ENCODE measurements at places on chromosomes 1 and 21. TPM values are rescaled to one million over a fixed set of nuclear protein-coding genes. Genes with fewer than 3 reads are reported as not detected.
A peak's percentile ranks its signal among the peaks of the same experiment; 100 is the strongest.

Gene ADAMTSL4
- 3.6 TPM for total RNA-seq

DNA sequence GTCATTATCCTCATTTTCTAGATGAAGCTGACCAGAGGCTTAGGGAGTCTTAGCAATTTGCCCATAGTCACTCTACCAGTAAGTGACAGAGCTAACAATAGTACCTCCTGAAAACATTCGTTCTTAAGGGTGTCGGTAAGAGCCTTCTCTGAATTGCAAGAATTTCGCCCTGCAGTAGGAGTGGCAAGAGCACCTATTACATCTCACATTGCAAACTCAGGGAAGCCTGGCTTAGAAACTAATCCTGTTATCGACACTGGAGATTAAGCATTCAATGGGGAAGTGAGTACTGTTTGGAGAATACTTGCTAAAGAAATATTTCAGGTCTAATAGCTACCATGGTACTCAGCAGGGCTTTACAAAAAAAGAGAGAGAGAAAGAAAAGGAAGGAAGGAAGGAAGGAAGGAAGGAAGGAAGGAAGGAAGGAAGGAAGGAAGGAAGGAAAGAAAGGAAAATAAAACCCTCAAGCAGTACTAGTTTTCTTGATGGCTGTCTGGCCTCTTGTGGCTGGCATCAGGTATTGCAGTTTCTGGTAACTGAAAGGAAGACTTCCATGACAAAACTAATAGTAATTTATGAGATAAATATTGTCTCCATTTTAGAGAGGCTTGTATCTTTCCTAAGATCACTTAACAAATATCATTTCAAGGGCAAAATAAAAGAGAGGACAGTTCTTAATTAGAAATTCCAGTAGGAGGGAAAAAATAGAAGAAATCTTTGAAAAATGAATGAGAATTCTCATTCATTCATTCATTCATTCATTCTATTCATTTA is 10.4 kb downstream of the C1orf226 start:
- H3K27me3 ChIP-seq, result no peaks in the 10 kb centered on the region
- DNase-seq, result peak; percentile 67
- no peaks in the 10 kb centered on the region for H3K36me3 ChIP-seq
- no peak overlapping the region for H3K4me3 ChIP-seq

DNA sequence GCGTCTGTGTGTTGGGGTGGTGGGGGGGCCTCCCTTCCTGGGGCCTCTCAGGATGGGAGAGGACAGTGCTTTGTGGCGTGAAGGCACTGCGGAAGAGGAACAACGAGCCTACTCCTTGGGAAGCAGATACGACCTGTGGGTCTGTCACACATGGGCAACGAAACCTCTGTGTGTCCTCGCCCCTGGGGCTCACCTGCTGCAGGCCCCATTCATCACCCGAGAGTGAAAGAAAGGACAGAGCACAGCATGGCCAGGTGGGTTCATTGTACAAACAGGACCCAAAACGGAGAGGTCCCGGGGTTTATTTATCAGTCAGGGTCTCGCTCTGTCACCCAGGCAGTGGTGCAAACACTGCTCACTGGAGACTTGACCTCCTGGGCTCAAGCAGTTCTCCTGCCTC is 40.1 kb upstream of the LIN9 start:
- no peaks in the 10 kb centered on the region for H3K27me3 ChIP-seq
- H3K4me3 ChIP-seq, result no peak overlapping the region
- H3K27ac ChIP-seq, result no peak overlapping the region

- H3K27me3 ChIP-seq, result no peaks in the 10 kb centered on the region
- H3K4me3 ChIP-seq, result no peak overlapping the region
- DNase-seq, result no peak
- no peak overlapping the region for H3K27ac ChIP-seq
Observed at GRCh38 chr1:180163041-180163440, 8.4 kb downstream of the QSOX1 start.

DNA sequence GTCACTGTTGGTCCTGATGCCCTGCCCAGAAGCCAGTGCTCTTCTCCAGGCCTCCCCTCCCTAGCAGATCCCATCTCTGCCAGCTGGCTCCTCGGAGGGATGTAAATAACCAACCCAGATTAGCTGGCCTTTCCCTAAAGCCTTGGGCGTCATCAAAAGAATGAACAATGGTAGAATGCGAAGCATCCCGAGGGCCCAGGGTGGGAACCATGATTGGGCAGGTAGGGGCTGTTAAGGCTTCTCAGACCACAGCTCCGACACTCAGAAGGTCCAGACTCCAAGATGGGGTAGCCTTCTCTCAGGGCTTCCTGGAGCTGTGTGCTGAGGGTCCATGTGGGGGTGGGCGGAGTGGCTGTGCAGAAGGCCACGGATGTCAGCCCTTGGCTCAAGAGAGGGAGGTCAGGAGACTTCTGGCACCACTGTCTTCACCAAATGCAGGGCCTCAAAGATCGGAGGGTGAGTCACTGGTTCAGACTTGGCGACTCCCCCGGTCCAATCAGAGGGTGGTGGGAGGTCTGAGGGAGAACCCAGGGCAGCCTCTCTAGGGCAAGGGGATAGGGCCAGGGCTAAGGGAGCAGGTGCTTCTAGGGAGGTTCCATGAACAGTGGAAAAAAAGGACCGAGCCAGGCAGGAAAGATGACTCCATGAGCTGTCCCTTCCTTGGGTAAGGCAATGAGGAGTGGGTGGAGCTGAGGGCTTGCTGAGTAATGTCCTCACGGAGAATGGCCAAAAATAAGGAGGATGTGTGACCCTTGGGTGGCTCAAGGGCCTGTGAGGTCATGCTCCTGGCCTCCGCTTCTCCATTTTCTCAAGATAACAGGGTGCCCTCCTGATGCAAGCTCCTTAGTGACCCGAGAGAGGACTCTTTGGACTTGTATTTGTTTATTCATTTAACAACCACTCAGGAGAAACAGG is 58.4 kb upstream of the EPS8L3 start:
- no peak for DNase-seq
- H3K36me3 ChIP-seq, result no peaks in the 10 kb centered on the region
- no peaks in the 10 kb centered on the region for H3K27me3 ChIP-seq
- no peaks in the 10 kb centered on the region for H3K4me1 ChIP-seq

Gene RNF2
- total RNA-seq, result 59.6 TPM

DNA sequence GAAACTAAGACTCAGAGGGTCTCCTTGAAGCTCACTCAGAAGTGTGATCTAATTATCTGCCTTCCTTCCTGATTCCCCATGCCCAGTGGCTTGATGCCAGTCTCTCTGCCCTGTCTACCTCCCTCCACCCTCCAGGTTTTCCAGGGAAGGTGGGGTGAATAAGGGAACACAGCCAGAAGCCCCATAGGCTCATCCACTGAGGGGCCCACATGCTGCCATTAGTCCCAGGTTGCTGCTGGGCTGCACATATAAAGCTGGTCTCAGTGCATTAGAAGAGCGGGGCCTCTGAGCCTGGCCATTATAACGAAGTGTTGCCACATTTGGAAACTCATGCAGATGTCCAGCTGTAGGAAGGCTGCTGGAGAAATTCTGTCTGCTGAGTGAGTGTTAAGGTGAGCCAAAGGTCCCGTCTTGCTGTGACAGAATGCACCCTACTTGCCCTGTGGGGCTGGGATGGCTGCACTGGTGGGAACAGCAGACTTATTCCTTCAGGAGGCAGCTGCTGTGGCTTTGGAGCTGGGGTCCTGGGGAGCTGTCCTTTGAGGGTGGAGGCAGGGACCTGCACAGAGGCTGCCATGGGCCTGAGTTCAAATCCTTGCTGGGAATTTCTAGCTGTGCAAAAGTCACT is 2.9 kb downstream of the ADORA1 start:
- peaks cover 35% of the 10 kb centered on the region for H3K27me3 ChIP-seq
- H3K36me3 ChIP-seq, result no peaks in the 10 kb centered on the region
- peaks cover 23% of the 10 kb centered on the region for H3K4me1 ChIP-seq
- H3K4me3 ChIP-seq, result no peak overlapping the region
